D721Med (cell line): ENCODE measurements at places on chromosomes 12 and 14.
A peak's percentile ranks its signal among the peaks of the same experiment; 100 is the strongest.

DNA sequence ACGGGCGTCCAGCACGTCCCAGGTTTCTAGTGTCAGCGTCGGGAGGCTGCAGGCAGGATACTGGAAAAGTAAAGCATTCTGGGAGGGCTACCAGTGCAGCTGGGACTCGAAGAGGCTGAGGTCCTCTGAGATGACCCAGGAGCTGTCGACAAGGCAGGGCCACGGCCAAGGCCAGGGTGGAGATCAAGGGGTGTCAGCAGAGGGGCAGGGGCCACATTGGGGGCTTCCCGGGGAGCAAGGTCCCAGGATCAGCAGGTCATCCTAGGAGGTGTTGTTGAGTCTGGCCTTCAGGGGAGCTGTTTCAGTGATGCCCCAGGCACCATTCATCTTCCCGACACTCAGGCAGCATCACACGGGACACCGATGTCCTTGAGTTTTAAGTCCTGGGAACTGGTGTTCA lies 377.8 kb upstream of the SFSWAP start:
- no peak for DNase-seq

DNA sequence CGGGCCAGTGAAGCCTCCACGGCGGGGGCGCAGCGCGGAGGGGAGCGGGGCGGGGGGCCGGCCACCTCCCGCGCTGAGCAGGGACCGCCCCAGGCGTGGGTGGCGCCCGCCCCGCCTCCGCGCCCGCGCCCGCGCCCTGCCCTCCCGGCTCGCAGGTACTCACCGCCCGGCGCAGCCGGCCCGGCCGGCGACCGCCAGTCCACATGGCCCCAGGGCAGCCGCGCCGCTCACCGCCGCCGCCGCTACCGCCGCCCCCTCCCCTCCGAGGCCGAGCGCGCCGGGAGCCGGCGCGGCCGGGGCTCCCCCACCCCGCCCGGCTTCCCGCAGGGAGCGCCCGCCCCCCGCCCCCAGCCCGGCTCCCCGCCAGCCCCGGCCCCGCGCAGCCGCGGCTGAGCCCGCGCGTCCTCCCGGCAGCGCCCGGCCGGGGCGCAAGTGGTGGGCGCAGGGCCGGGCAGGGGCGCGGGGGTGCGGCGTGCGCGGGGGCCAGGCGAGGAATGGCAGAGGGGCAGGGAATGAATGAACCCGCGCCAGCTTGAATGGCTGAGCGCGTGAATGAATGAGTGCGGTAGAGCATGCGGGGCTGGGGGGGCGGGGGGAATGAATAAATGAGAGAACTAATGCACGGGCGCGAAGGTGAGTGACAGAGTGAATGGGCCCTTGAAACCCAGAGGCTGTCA lies at the start of gene BEGAIN:
Gene BEGAIN, minus strand, starts transcription at position 332 of the 677 bp plus-strand sequence. Its CDS starts 127 bp downstream, at position 205.
- peak; percentile 70 for DNase-seq

GRCh38 chr14:101362529-101363260 lies 198.6 kb upstream of the DIO3 start:
- DNase-seq = no peak

DNA sequence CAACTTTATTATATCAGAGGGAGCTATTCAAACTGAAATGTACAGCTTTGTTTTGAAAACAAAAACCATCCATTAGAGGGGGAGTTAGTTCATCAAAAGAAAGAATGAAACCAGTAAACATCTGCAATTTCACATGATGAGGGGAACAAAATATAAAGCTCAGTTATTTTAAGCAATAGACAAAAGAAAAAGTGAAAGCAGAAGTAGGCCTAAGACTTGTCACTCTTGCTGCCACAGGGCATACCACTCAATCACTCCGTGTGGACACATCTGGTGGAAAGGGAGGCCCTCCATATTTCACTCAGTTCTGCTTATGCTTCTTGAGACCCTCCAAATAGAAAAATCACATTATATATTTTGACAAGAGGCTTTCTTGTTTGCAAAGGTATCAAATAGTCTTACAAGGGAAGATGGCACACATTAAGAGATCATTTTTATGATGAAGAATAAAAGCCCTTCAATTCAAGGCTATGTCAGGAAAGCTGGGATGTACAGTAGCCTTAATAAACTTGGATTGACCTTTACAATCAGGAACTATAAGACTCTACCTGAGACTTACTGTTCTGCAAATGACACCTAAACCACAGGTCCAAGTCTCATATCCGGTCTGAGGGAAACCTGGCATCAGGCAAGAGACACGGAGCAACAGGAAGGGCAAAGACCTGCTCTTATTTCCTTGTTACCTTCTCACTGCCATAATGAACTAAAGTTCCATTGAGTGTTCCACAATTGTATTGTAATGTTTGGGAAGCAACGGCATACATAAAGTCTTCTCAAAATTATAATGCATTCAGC lies 222.5 kb upstream of the GRIP1 start:
- DNase-seq = no peak

- no peak for DNase-seq
Measured at GRCh38 chr12:122687086-122687485, 16.1 kb downstream of the HCAR2 start.

- no peak for DNase-seq
Measured at GRCh38 chr12:11836282-11837151, 187.0 kb downstream of the ETV6 start.

GRCh38 chr14:81584495-81584894 lies 50.8 kb upstream of the SEL1L start:
- no peak for DNase-seq

DNA sequence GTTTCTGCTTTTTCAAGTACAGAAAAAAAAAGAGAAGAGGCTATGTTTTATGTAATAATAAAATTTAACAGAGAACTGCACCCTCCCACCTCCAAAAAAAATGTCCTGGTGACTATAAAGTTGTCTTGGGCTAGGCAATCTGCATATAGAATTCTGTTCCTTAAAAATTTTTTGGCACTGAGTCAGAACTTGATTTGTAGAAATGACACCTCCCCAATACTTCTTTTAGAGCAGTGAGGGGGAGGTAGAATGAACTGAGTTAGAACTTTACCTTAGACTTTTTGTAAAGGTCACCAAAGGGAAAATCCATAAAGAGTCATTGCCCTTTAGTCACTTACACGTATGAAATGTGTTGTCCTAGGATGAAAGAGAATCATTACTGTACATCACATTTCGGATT lies 80.0 kb downstream of the BTG1 start:
- DNase-seq = no peak

DNA sequence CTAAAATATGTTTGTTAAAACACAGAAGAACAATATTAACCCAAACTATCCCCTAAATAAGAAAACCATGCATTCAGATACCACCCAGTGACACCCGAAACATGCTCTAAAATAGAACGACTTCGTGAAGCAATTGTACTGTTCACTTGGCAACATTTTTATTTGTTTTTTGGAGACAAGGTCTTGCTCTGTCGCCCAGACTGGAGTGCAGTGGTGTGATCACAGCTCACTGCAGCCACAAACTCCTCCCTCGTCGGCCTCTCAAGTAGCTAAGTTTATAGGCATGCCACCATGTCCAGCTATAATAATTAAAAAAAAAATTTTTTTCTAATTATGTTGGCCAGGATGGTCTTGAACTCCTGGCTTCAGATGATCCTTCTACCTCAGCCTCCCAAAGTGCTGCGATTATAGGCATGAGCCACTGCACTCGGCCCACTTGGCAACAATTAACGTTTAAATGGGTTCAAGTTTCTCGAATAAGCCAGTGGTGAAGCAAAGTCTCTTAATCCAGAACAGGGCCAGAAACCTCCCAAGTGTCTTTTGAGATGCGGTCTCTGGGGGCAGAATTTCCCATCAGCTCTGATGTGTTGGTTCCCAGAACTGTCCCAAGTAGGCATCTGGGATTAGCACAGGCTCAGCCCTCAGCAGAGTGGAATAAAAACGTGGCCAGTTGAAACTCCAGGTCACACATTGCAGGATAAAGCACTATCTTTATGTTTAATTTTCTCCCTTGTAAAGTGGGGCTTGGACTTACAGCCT lies 74.5 kb downstream of the TMCC3 start:
- DNase-seq = no peak

DNA sequence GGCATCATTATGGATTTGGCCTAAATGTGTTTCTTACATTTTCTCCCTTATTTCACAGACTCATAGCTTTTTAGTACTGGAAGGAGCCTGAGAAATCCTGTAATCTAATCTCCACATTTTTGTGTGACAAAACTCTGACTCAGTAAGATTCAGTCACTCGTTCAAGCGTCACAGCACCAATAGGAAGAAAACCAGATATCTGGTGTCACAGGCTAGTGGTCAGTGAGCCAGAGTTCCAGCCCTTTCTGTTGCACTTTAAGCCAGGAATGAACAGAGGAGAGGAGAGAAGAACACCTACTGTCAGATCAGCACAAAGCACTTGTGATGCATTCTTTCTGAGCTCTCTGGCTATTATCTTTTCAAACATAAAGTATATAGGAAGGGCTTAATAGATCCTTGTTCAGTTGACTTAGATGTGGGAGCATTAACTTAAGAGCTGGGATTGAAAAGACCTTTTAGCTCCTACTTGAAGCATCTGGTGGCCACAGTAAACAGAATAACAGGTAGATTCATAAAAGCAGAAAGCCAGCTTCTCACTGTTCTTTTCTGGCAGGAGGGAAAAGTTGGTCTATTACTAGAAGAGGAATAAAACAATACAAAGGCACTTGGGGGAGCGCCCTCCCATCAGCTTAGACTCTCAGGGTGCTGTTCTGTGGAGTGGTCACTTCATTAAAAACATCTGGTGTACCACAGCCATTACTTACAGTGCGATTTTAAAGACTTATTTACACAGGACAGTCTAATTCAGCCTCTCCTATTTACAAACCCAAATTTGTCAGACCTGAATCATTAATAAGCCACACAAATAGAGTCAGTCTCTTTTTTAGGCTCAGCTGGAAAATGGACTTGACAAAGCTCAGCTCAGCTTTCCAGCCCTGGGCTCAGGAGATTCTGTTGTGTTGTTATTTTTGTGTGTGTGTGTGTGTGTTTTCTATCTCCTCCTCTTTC lies 12.2 kb upstream of the NID2 start:
- DNase-seq = no peak

- no peak for DNase-seq
Measured at GRCh38 chr14:61403411-61403810, 82.0 kb downstream of the PRKCH start.

DNA sequence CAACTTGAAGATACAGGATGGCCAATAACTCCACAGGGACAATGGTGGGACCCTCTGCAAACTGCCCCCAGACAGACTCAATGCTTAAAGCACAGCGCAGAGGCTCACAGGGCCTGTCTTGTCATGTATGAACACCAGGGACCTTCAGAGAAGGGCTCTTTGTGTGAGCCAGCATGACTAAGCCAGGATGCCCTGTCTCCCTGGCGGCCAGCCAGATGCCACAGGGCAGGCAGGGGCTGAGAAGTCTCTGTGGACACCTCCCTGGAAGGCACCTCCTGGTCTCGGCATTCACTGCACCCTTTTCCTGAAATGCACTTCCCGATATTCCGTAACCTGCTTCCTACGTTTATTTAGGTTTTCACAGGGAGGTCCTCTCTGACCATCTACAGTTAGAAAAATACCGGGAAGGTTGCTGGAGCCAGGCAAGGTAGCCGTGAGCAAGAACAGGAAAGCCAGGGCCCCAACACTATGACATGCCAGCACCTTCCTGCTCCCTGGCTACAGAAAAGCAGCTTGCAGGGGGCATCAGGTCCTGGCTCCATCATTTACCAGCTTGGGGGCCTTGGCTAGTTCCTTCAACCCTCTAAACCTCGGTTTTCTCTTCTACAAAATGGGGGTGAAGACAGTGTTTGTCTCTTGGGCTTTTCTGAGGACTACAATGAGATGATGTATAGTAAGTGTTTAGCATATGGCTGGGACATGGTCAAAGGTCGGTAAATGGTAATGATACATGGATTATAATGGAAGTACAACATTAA lies 65.0 kb downstream of the PITPNM2 start:
- DNase-seq = no peak

DNA sequence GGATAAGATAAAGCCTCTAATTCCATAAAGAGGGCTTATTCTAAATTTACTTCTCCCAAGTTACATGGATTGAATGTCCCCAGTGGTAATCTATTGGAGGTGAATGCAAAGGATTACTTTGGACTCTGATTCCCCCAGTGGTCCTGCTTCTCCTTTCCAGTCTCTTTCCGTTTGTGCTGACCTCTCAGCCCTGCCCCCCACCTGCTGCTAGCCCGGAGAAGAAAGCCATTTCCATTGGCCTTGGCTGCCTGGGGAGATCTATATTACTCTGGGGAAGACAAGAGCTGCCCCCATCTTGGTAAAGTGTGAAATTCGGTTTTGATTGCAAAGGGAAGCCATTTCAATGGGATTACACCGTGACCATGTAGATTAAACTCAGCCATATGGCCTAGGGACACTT lies 13.3 kb downstream of the ASCL1 start:
- no peak for DNase-seq

DNA sequence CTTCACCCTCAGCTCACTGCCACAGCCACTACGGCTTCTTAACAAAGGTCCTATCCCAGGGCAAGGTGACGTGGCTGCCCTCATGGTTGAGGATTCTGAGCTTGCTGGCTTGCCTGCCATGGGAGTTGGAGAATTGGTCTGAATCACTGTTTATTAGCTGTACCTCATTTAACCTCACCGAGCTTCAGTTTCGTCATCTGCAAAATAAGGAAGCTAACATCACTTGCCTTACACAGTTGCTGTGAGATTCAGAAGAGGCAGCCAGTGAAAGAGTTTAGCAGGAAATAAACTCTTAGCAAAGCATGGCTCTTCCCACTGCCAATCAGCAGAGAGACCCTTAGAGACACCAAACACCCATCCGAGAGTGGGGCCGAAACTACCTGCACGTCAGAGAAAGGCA lies 90.1 kb upstream of the KCNA1 start:
- DNase-seq = no peak

DNA sequence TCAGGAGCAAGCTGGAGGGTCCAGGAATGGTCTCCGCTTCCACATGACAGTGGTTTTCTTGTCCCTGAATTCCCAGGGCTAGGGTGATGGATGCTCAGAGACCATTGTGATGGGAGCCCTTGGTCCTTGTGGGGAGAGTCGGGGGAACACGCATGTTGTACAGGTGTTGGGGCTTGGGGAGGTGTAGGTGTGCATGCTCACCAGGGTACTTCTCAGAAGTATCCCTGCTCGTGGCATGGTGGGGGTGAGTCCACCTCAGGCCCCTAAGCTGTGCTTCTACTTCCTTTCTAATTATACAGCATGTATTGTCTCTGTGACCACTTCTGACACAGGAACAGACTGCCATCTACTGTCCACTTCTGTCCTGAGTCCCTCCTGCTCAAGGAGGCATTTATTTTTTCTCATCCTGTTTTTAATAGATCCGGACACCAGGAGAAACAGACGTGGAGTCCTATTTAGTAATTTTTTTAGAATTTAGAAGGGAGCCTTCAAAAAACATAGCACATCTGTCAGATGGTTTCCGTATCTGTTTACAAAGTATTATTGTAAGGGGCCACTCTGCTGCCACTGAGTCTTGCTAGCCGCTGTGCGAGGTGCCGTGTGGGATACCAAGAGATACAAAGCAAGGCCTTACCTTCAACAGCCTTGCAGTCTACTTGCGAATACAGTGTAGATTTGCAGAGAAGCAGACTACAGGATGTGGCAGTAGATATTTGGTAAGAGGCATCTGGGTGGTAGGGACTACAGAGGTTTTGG lies 10.5 kb downstream of the NTF3 start:
- DNase-seq = no peak

GRCh38 chr12:129701631-129702101 lies 202.2 kb downstream of the TMEM132D start:
- DNase-seq = no peak

- DNase-seq = no peak
Measured at GRCh38 chr14:89652352-89652751, 235.3 kb upstream of the FOXN3 start.
